Endothelial cell (in vitro differentiated cells): ENCODE measurements at places on chromosomes 3 and 15.

- DNase-seq = no peak
Observed at GRCh38 chr15:90165659-90166489, 35.3 kb upstream of the SEMA4B start.

DNA sequence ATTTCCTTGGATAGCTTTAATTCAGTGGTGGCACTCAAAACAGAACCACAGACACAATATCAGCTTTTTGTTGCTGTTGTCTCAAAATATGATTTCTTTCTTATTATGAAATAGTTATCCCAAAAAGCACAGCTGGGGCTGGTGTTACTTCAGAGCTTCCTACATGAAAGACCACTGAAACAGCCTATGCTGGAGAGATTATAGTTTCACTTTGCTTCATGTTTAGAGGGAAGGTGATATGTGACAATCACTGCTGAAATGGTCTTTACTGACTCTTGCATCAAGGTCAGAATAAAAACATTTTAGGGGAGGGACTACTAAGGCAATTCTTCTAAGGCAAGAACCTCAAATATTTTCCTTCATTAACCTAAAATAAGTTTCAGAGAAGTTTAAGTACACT, 190.7 kb downstream of the TNIK start:
- no peak for DNase-seq

DNA sequence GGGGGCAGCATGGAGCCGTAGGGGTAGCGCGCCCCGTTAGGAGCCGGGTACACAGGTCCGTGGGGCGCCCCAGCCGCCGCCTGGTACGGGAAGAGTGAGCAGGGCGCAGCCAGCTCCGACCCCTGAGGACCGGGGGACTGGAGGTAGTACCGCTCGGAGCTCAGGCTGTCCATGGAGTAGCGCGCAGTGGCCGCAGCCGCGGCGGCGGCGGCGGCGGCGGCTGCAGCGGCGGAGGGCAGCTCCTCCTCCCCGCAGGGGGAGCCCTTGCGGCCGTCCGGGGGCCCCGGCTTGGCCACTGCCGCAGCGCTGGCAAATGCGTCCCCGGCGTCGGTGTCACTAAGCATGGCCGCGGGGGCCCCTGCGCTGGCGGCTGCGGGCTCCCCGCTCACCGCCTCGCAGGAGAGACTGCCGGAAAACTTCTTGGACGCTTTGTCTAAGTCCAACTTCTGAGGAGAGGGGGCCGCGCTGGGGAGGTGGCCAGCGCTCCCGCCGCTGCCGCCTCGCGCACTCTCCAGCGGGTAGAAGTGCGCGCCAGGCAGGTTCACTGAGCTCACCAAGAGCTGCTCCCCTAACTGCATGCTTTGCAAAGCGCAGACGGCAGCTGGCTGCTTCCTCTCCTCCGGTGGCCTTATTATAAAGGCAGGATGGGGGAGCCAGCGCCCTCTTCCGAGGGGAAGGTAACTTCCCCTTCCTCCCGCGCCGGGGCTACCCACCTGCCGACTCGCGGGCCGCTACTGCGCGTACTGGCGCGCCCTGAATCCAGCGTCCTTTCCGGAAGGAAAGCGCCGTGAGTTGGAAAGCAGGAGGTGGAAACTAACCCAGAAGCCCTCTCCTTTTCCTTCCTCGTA, at the start of gene EOMES:
EOMES (minus strand) TSS at position 607 of the 848 bp plus-strand sequence; CDS start at position 578, 29 bp downstream.
- peak; percentile 68 for DNase-seq

DNA sequence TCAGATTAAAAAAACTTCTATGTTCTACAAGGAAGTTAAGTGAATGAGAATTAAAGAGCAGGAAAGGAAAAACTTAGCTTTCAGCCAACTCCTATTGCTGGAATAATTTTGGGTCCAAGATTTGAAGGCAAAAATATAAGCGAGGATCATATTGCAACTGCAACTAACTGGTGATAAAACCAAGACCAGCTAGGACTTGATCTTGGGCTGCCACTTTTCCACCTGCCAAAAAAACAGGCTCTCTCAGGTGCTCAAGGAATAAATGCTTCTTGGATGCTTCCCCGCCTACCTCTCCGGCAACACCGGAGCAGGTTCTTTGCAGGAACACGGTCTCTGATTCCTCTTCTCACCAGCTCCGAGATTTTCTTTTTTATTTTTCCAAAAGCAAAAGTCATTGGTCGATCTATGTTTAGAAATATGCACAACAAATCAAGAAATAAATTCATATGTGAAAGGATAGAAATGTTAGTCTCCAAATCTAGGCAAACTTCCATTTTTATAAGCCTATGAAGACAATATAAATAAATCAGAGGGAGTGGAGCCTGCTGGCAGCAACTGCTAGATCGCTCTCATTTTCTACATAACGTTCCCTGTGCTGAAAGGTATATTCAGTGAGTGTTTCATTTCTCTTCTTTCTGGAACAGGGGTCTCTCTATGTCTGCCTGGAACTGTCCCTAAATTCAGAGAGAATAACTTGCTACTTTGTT, 241.9 kb downstream of the NTRK3 start:
- DNase-seq = no peak

- DNase-seq = no peak
Observed at GRCh38 chr15:66359740-66360139, 3.3 kb upstream of the TIPIN start.

- DNase-seq = no peak
Observed at GRCh38 chr15:25700916-25701315, 162.2 kb downstream of the ATP10A start.

- no peak for DNase-seq
Observed at GRCh38 chr3:31890742-31891469, 90.2 kb downstream of the OSBPL10 start.

DNA sequence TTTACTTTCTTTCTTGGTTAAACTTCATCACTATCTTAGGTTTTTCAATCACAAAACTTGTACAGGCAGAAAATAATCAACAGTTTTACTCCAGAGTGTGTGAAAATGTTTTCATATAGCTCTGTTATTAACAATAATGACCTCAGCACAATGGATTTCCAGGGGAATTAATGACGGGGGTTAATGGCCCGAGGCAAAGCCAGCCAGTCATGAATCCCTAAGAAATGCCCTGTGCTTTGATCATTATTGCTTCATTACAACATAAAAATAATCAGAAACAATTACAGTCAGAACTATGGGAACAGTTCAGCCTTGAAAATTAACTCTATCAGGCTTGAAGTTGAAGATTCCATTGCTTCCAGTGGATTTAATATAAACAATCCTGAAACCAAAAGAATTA, 875.4 kb downstream of the ROBO2 start:
- no peak for DNase-seq

DNA sequence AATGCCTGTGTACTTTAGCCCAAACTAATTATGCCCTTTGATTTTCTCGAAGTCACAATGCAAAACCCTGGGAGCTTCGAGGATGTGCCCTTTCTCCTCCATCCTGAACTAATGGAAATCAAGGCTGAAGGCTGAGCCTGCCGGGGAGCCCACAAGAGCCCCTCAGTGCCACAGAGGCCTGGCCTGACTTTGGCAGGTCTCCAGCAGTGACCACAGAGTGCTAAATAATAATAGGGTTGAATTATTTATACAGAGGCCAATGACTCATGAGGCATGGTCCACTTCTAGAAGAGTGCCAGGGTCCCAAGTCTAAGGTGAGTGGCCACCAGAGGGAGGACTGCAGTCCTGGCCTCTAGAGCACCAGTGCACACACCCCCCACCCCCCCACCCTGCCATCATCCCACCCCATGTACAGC, 19.1 kb upstream of the GLCE start:
- DNase-seq = no peak

DNA sequence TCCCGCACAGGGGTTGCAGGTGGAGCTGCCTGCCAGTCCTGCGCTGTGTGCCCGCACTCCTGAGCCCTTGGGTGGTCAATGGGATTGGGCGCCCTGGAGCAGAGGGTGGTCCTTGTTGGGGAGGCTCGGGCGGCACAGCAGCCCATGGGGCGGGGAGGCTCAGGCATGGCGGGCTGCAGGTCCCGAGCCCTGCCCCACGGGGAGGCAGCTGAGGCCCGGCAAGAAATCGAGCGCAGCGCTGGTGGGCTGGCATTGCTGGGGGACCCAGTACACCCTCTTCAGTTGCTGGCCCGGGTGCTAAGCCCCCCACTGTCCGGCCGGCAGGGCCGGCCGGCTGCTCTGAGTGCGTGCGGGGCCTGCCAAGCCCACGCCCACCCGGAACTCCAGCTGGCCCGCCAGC, 27.9 kb downstream of the NCK1 start:
- no peak for DNase-seq

DNA sequence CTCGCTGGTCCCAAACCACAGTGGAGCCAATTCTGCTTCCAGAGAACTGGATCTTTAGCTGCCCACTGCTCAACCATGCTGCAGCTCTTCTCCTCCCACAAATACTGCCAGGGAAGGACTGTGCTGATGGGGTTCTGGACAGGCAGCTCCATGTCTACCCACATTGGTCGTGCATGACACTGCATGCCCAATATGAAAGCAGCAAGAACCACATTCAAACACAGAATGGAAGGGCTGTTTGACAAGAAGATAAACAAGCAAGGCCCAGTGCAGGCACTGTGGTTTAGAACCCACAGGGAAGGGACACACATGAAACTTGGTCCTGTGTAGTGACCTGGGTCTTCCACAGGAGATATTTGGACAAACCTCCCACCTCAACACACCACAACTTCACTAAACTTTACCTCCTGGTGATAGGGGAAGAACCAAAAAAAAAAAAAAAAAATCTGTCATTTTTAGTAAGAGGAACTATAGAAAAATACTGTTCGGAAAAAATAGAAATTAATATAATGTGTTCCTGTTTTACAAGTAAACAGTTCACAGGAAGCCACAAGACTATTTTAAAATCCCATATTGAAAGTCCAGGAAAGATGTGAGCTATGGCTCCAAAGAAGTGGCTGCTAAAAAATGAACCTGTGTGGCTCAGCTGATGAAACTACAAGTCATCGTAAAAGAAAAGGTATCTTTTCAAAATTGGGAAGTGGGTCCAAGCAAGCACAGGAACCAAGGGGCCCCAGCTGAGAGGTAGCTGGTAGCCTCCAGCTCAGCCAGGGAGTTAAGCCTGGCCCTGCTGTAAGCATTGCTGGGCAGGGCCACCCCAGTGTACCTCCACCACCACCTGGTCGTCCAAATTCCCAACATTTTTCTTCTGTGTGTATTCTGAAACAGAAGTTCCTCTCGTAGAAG, 77.7 kb upstream of the ACAN start:
- DNase-seq = no peak

DNA sequence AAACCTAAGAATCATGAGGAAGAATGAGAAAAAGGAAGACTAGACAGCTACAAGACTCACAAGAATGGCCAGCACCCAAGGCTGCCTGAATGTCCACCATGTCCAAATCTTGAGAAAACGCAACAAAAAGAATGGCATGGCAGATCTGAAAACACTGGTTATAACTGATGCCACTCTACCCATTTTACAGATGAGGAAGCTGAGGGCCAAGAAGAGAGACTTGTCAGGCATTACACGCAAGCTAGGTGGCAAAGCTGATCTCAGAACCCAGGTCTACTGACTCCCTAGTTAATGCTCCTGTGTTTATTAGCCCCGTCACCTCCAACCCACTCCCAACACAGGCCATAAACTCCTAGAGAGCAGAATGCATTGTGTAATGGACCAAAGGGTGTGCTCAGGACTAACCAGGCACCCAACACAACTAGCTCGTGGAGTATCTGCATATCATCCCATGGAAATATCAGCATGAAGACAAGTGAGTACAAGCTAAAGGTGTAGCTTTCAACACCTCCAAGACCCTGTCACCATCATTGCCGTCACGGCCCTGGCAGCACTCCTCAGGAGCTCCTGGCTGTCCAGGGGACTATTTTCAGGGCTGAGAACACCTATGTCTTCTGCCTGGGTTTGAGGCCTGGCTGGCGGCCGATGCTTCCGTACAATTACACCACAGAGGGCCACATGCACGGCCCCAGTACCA, 111.7 kb downstream of the XXYLT1 start:
- DNase-seq = no peak

DNA sequence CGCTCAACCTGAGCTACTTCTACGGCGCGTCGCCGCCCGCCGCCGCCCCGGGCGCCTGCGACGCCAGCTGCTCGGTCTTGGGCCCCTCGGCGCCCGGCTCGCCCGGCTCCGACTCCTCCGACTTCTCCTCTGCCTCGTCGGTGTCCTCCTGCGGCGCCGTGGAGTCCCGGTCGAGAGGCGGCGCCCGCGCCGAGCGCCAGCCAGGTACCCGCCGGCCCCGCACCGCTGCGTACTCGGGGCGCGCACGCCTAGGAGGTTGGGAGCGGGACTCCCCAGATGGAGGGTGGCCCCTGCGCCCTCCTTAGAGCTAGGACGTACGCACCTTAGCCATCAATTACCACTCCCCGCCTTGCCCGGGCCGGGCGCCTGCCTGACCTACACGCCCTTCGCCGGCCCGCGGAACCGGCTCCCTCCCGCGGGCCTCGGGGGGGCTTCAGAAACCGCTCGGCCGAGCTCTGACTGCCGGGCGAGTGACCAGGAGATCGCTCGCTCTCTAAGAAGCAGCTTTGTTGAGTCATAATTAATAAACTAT, 466 bp downstream of the NFKBIZ start:
- peak; percentile 49 for DNase-seq

GRCh38 chr3:5317557-5317956, 130.1 kb downstream of the EDEM1 start:
- no peak for DNase-seq

GRCh38 chr15:98583771-98584430, 64.4 kb upstream of the IGF1R start:
- no peak for DNase-seq

GRCh38 chr3:140545756-140546155, 132.1 kb upstream of the TRIM42 start:
- DNase-seq = no peak

DNA sequence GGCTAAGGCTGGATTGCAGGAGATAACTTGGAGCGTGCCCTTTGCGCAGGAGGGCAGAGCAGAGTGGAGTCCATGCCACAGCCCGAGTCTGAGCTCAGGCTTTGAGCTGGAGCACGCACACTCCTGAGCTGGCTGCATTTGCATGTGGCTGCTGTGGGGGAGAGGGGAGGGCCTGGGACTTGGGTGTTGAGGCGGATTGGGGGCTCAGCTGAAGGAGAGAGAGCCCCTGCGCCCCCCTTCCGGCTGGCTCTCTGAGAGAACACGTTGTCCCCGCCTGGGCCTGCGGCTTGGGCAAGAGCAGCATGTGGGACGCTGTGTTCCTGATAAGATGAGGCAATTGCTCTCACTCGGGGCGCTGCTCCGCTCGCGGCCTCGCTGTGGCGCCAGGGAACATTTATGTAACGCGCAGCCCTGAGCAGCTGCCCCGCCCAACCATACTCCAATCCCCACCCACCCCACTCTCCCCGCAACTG, 39.1 kb downstream of the KLF13 start:
- DNase-seq = peak; percentile 59

- no peak for DNase-seq
Observed at GRCh38 chr15:58285921-58286278, 145.9 kb upstream of the LIPC start.

DNA sequence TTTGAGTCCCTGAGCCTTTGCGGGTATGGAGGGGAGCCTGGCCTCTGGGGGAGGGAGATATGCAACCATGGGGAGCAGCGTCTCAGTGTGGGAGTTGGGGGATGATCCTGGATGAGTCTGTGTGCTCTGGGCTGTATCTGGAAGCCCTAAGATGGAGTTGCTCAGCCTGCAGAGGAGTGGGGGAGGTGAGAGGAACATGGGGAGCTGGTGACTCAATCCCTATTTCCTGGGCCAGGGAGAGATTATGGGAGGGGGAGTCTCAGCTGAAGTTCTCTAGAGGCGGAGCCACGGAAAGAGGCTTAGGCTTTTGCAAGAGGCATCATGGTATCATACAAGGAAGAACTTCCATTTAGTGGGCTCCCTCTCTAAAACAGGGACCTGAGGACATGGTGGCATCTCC, 59.5 kb upstream of the TMEM115 start:
- DNase-seq = no peak
